ENCODE measurements at places on chromosomes 5 and 9.

DNA sequence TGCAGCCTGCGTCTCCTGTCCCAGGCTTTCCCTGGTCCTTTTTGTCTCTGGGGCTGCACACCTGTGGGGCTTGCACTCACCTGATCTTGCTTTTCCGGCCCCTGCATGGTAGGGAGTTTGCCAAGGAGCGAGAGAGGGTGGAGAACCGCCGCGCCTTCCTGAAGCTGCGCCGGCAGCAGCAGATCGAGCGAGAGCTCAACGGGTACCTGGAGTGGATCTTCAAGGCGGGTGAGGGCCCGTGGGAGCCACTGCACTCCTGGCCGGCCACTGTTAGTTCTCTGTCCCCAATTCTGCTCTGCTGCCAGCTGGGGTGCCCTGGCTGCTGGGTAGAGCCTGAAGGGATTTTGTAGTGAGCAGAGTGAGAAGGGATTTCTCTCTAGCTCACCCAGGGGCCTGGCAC is 78.0 kb downstream of the CACNA1B start:
- DNase-seq, result no peak

GRCh38 chr9:77534376-77535057 is 113.6 kb downstream of the GNA14 start:
- DNase-seq, result no peak

- DNase-seq, result no peak
These were observed 10.5 kb downstream of the TAL2 start for GRCh38 chr9:105672711-105673234.

DNA sequence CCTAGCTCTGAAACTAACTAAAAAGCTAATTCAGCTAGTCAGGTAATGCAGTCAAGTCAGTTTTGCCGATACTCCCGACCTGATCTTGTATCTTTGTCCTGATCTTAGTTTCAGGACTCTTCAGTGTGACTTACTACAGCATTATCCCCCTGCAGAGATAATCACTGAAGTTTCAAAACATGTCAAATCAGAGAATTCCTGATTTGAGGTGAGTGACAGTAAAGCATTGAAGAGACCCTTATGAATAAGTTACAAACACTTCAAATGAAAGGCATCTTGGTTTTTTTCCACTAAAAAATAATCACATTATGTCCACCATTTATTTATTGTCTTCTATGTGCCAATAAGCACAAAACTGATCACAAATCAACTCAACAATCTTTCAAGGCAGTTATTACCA is 47.6 kb downstream of the BAAT start:
- DNase-seq, result no peak

- no peak for DNase-seq
These were observed 84.4 kb downstream of the CDO1 start for GRCh38 chr5:115732026-115732425.

GRCh38 chr9:89412541-89412940 is 85.4 kb downstream of the SEMA4D start:
- no peak for DNase-seq

DNA sequence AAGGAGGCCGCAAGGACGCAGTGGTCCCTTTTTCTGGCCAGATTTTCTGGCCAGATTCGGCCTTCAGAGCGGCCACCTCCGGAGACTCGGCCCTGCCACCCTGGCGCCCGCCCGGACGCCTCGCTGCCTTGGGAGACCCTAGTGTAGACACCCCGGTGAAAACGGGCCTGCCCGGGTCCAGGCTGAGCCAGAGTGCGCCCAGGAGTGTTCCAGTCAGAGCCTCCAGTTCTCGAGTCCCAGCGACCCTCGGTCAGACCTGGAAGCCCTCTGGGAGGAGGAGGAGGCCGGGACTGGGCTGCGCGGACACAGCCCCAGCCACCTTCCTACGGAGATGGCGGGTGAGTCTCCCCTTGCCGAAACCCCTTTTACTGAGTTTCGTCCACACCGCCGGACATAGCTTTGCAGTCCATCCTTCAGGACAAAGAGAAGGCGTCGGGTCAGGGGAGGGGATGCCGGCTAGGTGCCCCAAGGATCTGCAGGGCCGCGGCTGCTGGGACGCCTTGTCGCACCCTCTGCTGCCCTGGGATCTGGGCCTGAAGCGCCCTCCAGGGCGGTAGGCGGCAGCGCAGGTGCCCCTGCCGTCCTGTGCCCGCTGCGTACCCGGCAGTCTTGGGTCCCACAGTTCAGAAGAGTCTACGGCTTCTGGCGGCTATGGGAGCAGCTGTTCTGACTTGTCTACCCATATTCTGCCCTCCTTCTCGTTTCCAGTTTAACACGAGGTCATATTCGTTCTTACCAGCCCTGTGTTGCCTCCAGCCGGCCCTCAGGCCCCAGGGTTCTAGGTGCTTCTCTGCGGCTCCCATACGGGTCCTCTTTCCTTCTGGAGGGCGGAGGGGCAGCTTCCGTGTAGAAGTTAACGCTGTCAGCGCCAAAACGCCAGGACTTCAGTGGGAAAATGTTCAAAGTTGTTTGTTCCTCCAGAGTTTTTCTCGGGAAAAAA is 1771.7 kb upstream of the CDH9 start:
- DNase-seq, result no peak

Measured in HFF-Myc (cell line).